ENCODE measurements at places on chromosomes 12 and 14.

DNA sequence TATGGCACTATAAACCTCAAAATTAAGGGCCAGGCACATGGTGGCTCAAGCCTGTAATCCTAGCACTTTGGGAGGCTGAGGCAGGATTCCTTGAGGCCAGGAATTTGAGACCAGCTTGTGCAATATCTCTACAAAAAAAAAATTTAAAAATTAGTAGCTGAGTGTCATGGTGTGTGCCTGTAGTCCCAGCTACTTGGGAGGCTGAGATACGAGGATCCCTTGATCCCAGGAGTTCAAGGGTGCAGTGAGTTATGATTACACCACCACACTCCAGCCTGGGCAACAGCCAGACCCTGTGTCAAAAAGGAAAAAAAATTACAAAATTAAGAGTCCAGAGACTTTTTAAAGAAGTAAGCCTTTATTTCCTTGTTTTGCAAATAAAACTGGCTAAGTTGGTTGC, 1.8 kb upstream of the GCN1 start:
- DNase-seq: no peak

- no peak for DNase-seq
Observed at GRCh38 chr12:113552760-113553159, 81.1 kb upstream of the LHX5 start.

GRCh38 chr12:21451529-21451928, 14.1 kb downstream of the PYROXD1 start:
- DNase-seq: no peak

DNA sequence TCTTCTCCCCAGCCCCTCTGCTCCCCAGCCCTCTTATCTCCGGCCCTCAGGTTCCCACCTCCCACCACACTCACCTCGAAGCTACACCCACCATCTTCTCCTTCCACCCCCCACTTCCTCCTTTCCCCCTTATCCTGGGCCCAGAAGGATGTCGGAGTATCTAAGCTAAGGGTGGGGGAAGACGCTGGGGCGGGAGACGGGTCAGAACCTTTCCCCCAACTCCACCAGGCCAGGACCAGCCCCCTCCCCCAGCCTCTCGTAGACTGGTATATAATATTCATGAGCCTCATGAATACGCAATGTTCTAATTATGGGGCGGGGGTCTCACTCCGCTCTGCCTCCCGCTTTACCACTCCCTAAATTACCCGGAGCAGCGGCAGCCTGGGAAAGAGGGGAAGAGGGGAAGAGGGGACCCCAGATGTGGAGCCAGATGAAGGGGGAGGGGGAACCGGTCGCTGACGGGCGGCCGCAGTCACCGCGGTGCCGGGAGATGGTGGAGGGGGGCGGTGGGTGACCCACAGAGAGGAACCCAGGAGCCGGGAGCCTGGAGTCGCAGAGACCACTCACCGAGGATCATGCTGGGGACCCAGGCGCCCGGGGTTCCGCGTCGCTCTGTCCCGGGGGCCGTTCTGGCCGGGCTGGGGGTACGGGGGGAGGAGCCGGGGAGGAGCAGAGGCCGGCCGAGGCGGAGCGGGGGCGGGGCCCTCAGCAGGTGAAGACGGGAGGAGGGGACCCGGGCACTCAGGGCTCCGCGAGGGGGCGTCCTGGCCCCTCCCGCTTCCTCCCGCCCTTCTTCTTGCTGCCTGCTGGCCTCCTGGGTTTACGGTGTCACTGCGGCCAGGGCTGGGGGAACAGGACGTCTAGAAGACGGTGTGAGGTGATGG, 6.4 kb upstream of the ZNF385A start:
- DNase-seq: peak; percentile 37

DNA sequence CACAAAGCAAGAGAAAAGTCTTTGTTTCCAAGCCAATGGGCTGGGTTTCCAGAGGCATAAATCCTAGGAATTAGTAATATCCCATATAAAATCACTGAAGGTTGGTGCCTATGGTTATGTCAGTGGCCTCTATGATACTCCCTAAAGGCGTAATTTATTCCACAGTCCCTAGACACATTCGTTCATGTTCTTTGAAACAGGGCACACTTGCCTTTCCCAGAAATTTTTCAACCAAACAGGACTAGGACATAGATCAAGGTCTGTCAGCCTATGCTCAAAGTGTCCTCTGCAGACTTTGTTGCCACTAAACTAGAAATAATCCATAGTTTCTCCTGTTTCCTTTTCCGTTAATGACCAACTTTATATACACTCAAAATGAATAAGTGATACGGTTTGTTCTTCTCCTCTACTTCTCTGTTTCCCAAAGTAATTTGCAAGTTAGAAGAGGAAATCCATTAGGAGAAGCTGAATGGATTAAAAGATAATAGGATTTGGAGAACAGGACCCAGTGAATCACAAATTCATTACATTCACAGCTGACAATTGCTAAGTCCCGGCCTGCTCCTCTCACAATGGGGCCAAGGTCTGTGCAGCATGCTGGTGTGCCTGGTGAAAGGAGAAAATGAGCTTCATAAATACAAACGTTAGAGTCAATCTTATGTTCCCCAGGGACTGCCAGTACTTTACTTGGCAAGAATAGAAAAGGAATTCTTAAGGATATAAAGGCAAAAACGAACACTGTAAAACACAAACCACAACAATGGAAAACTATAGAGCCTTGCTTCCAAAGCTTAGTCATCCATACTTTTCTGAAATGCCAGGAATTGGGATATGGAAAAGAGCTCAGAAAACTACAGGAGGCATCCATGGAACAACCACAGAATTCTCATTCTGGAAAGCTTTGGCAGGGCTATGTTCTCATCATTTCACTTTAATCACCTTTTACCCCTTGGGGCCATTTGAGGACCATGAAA, 966.2 kb downstream of the NRXN3 start:
- no peak for DNase-seq

GRCh38 chr12:53231921-53232645, at the start of gene RARG:
Gene RARG, minus strand, starts transcription at chr12:53232209. Its CDS starts 4,664 bp downstream, at chr12:53227545.
- peak; percentile 47 for DNase-seq

DNA sequence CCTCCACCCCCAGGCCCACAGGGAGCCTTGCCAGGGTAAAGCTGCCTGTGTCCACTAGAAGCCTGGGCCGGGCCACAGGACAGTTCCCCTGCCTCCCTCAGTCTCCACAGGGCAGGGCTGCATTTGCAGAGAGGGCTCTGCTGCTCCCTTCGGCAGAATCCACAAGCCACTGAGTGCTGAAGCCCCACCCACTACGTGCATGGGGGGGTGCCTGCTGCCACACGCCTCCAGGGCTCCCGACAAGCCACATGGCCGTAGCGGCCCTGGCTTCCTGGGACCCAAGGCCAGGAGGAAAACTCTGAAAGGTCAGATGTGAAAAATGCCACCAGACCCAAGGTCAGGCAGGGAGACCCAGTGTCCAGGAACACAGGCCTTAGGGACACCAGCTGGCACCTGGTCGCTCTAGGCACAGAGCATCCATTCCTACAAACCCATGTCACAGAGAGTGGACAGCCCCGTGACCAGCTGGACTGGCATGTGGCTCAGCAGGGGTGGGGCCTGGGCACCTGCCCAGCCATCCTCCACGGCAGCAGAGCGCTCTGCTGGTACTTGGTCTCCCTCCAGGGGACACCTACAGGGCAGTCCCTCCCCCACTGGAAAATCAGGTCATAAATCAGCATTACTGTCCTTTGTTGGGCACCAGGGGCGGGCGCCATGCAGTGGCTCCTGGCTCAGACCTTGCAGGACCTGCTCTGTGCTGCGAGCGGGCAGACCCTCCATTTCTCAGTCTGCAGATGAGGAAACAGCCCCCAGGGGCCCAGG, 42.9 kb downstream of the CCDC85C start:
- no peak for DNase-seq

DNA sequence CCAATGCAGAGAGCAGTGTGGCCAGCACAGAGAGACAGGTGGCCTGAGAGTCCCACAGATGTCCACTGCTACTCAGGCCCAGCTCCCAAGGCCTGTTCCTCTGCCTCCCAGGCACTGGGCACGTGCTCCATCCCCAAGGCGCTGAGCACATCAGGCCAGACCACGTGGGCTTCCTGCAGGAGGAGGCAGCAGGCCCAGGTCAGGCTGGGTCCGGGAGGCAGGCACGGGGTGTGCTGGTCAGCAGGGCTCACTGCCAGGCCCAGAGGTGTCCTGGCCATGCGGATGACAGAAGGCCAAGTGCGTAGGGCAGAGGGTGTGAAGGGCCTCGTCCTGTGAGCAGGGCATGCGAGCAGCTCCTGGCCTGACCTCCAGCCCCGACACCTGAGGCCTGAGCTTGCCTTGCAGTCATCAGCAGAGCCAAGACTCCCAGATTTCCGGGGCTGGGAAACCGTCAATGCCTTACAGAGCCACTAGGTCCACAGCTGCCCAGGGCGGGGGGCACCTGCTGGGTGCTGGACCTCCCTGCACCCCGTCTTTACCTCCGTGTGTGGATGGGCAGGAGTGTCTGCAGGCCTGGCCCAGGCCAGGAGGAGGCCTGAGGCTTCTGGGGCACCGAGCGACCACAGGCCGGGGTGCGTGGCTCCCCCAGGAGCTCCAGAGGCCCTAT, 14.9 kb downstream of the TRMT61A start:
- DNase-seq: no peak

- no peak for DNase-seq
Observed at GRCh38 chr14:96145116-96145864, 59.3 kb upstream of the BDKRB2 start.

DNA sequence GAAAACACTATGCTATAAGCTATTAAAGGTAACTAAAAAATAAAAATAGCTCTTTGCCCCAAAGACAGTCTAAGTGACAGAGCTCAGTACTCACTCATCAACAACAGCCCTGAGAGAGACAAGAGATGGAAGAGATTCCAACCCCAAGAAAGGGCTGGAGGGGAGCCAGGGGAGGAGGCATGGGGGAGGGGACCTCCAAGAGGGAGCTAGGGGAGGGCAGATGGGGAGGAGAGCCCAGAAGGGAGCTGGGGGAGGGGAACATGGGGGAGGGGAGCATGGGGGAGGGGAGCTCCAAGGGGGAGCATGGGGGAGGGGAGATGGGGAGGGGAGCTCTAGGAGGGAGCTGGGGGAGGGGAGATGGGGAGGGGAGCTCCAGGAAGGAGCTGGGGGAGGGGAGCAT, 7.7 kb downstream of the SSH1 start:
- no peak for DNase-seq

GRCh38 chr12:79174626-79175025, 310.1 kb downstream of the SYT1 start:
- no peak for DNase-seq

DNA sequence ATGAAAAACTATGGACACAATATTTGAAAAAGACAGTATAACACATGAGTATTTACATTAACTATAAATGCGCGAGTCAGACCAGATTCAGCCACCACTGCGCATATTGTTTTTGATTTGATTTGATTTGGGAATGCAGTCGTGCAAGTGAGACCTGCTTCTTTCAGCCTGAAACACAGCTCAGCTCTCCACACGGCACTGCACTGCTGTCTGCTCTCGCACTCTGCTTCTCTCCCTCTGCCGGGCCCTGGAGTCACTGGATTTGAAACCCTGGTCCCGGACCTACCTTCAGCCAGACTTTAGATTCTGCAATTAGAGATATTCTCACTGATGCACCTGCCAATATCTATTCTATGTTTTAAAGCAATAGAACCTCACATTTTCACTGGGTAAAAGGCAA, 143.9 kb upstream of the TMEM132C start:
- no peak for DNase-seq
